ENCODE measurements at places on chromosomes 5 and 9. TPM values are rescaled to one million over a fixed set of nuclear protein-coding genes. Genes with fewer than 3 reads are reported as not detected.

PPP1R2B gene
- 1.5 TPM for total RNA-seq

SV2C gene
- total RNA-seq = 0.03 TPM

SMIM32 gene
- not detected for total RNA-seq

TRMT10B gene
- 4.1 TPM for total RNA-seq

GLDC gene
- 4.6 TPM for total RNA-seq

IRX1 gene
- total RNA-seq = 19.0 TPM

CDKN2B gene
- total RNA-seq = not detected
